ENCODE measurements at places on chromosomes 12 and 14.

- DNase-seq: no peak
Measured at GRCh38 chr14:100810861-100811461, 15.0 kb upstream of the MEG3 start.

DNA sequence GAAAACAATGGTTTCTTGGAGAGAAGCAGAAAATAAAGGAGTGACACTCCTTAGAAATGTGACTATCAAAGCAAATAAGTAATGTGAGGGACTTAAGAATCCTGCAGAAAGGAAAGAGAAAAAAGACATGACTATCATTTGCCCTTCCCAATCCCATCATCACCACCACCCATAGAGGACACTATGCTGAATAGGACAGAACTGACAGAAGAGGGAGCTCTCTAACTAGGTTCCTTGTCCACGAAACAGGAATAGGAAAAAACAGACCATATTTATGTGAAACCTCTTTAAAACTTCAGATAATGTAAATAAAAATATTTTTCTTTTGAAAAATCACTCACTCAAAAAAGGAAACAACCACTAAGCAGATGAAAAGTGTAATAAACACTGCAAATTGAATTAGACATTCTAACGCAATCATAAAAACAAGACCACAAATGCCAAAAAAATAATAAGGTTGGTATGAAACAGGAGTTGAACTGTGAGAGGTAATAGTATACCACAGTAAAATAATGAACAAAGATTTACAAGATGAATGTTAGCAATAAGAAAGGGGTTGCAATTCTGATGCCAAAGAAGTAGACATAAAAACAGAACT lies 24.1 kb downstream of the KLRD1 start:
- peak; percentile 50 for DNase-seq

GRCh38 chr12:52216100-52216499 lies 16.9 kb upstream of the KRT7 start:
- DNase-seq: no peak

DNA sequence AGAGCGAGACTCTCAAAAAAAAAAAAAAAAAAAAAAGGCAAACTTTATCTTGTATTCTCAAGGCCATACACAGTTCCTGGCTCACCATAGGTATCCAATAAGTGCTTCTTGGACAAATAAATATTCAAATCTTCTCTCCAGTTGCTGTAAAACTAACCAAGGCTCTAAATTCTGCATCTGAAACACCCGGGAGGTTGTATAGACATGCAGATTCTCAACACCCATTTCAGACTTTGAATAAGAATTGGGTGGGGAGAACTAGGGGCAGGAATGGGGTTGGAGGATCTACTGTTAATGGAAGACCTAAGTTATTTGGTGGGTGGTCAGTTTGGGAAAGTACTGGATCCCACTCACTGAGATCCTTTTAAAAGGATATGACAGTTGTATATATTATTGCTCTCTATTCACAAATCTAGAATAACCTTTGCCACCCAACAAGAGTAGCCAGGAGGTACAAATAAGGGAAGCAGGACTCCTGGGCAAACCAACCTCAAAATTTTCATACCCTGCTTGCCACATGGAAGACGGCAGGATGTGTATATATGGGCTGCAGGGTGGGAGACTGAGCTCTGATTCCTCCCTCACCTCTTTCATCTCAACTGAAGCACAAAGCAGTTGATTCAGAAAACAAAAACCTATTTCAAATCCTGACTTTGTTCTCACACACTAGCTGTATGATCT lies 879 bp downstream of the GDF3 start:
- no peak for DNase-seq

GRCh38 chr14:100885617-100886016 lies 17.9 kb downstream of the RTL1 start:
- no peak for DNase-seq

- no peak for DNase-seq
Measured at GRCh38 chr12:118500299-118500698, 123.9 kb downstream of the SUDS3 start.

- DNase-seq: no peak
Measured at GRCh38 chr14:24051789-24052655, at the start of gene CARMIL3. Gene CARMIL3, plus strand, starts transcription at chr14:24052009. Its CDS starts 145 bp downstream, at chr14:24052154.

- no peak for DNase-seq
Measured at GRCh38 chr12:103840462-103840875, 565 bp downstream of the NT5DC3 start.

- DNase-seq: no peak
Measured at GRCh38 chr14:96270565-96271420, 14.8 kb downstream of the BDKRB1 start.

DNA sequence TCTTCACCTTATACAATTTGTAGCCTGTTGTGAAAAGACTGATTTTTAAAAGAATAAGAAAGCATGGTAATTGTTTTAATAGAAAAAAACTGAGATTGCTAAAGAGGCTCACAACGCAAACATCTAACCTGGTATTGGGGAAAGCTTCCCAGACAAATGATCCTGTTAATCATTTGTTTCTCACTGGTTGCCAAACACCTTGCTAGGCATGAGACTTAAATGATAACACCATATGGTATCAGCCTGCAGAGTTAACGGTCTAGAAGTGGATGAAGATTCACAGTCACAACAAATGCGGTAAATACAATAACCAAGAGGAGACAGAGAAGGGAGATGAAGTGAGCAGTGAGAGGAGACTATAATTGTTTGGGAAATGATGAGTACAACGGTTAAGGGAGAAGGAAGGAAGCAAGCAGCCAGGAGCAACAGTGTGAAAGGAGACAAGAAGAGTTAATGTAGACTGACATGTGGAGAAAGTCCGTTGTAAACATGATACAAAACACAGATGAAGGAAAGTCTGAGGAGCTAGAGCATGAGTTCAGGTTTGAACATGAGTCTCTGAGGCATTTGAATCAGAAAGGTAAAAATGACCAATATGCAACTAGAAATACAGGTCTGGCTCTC lies 19.8 kb downstream of the GXYLT1 start:
- DNase-seq: no peak

DNA sequence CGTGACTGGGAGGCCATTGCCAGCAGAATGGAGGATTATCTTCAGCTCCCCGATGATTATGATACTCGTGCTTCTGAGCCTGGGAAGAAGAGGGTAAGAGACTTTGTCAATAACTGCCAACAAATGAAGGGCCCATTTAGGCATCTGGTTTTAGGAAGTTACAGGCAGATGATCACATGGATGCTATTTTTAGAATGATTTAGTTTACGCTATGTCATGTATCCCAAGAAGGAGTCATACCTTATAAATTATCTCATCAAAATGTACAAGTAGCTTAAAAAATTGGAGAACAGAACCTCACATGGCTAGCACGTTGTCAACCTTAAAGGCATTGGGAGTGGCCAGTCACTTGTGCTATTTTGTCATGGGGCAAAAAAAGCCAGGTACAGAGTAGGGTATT lies 46.7 kb downstream of the PROX2 start:
- no peak for DNase-seq

GRCh38 chr14:21405097-21405496 lies 21.3 kb upstream of the SUPT16H start:
- DNase-seq: no peak

GRCh38 chr12:122090759-122091515 lies 12.4 kb downstream of the MLXIP start:
- no peak for DNase-seq

DNA sequence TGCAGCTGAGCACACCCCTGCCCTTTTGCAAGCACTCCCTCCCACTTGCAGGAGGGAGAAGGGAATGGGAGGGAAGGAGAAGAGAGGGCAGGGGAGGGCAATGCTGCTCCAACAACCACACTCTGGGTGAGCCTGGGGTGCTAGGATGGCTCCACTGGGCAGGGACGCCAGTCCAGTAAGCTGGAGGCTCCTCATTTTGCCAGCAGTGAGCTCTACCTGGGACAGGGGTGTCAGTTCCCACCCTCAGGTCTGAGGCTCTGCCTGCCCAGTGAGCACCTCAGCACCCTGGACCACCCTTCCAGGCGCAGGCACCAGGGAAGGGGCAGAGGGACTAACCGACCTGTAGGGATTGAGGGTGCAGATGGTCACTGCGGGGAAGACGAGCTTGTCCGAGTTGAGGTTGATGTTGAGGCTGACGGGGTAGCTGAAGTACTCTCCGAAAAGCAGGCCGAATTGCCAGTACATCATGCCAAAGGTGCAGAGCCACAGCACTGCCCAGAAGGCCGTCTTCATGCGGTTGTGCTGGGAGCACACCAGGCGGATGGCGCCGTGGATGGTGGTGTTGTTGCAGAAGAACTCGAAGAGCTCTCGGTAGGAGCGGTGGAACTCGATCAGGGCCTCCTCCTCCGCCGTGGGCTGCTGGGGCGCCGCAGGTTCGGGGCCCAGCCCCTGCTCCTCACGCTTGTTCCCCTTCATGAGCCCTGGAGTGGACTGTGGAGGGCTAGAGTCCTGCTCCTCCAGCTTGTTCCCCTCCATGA lies 1.2 kb downstream of the SCNN1A start:
- DNase-seq: no peak

DNA sequence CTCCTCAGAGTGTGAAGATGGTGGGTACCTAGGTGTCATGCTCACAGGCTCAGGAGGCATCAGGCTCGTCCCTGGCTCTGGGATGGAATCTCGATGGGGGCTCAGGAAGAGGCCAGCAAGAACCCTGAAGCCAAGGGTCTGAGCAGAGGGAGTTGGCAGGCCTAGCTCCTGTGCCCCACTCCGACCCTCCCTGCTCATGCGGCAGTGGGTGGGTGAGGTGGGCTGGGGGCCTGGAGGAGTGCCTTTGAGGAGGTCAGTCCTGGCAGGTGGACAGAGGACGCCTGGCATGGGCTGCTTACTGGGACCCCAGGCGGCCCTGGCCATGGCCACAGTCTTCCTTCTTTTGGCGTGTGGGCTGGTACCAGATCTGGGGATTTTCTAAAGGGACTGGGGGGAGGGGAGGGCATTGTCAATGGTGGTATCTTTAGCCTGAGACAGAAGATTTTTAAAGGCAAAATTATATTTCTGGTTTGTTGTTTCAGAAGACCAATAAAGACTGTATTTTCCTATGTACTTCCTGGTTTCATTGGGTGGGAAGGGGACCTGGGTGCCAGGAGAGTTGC lies 16.0 kb downstream of the LRTM2 start:
- DNase-seq: no peak

GRCh38 chr14:53190938-53191337 lies 37.8 kb upstream of the DDHD1 start:
- DNase-seq: no peak

Measured in NCI-H1417 treated with DMSO at 0.1 percent for 48 hours (cell line).